AG09319 (cell line): ENCODE measurements at places on chromosomes 4 and X.

DNA sequence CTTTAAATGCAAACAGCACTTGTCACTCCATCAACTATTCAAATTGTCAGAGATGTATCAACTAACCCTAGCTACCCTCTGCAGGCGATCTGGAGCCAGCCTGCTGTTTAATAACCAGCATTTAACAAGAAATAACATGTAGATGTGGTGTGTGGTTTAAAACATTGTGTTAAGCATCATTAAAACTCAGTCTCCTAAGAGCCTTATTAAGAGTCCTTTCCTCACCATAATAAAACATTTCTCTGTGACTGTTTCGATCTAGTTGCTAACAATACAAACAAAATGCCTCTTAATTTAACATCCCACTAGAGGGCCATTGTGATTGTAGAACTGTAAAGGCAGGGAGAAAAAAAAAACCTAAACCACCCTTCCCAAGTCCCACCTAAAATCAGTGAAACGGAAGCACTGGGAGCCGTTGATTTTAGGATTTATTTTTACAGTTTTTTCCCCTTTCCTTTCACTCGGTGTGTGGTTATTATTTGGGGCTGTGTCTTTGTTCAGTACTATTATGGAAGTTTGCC lies 708.6 kb downstream of the C4orf33 start:
- no peak for DNase-seq

- no peak for DNase-seq
Observed at GRCh38 chrX:149871940-149872339, 9.0 kb upstream of the MAGEA8 start.

DNA sequence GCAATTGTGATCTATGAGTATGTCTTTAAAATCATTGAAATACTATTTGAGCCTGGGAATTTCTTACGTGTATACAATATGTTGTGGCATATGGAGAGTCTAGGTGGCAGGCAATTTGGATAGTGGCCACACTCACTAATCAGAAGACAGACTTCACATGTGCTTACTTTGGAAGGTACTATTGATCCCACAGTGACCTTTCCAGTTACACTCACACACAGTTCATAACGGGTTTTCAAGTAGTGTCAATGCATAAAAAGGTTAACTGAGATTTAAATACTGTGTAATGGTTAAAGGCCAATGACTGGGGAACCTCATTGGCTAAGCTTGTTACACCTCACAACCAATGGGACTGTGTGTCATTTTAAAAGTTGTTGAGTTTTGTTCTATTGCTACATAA lies 783.2 kb downstream of the RPA4 start:
- DNase-seq: no peak

GRCh38 chr4:149896432-149896831 lies 80.8 kb upstream of the IQCM start:
- DNase-seq: no peak

- DNase-seq: no peak
Observed at GRCh38 chr4:6634746-6635145, 5.7 kb upstream of the MRFAP1 start.

DNA sequence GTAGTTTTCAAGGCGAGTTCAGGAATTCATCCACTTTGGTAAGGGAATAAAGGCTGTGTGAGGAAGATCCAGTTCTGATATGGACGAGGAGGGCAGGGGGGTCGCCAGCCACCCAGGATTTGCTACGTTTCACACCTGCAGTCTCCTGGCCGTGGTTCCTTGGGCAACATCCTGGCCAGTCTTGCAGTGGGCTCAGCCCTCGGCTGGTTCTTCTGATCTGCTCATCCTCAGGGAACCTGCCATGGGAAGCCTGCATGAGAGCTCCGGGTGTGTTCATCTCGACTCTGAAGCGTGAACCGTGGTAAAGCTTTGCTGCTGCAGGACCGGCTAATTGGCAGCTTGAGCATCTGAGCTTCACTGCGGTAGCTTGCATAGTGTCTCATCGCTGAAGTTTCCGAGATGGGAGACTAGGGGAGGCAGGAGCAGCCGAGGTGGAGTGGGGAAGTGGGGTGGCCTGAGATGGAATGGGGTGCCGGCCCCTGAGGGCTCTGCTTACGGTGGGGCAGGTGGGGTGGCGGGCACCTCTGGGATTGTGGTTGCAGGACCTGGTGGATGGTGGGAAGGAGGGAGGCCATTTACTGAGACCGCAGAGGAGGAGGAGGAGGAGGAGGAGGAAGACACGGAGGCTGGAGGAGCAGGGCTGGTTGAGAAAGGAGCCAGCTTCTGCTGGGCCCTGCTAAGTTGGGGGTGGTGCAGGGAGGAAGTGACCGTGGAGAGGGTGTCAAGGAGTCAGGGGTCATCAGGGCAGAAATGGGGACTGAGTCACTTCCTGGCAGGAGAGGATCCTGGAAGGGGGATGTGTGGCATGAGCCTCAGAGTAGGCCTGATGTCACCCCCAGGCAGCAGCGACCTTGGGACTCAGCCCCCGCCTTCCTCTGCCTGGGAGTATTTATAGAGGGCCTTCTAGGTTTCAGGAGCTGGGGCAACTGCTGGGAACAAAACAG lies 213.1 kb upstream of the PSAPL1 start:
- peak; percentile 16 for DNase-seq

- DNase-seq: no peak
Observed at GRCh38 chrX:110421500-110422455, 63.1 kb downstream of the RTL9 start.

DNA sequence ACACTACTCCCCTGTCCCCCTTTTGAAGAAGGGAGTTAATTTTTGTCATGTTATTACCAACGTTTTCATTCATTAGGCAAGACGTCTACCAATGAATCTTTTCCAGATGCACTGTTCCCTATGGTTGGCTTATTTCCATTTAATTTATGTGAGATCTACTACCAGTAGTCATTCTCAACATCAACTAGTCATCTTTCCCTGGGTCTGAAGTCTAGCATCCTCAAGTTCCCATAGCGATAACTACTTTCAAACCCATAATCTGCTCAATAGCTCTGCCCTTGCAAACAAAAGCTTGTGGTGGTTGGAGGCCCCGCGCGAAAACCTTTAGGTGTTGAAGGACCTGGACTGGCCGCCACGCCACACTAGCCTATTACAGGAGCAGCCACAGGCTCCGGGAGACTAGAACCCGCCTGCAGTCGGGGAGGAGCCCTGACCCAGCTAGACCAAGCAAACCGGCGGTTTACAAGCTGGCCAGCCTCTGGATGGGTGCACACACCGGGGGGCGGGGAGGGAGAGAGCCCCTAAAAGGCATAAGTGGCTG lies 746 bp downstream of the PPAT start:
- no peak for DNase-seq

- no peak for DNase-seq
Observed at GRCh38 chrX:150581093-150581775, 12.8 kb downstream of the MTM1 start.

DNA sequence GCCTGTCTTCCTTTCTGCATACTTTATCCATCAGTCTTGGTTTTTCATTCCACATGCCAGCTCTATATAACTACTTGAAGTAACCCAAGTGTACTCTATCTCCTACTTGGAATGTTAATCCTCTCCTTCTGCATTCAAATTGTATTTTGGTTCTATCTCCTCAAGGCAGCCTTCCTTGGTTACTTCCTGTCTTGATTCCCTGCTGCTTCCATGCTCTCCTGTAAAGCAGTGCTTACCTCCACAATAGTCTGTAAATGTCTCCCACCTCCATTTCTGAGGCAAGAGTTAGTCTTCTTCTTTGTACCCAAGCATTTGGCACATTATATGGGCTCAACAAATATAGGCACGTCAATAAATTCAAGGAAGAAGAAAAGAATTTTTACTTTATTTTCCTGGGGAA lies 298.4 kb downstream of the ARHGAP24 start:
- DNase-seq: no peak
